ENCODE measurements at places on chromosomes 7 and 10.

- DNase-seq, result no peak
Measured at GRCh38 chr7:17212188-17212587, 86.3 kb upstream of the AHR start.

DNA sequence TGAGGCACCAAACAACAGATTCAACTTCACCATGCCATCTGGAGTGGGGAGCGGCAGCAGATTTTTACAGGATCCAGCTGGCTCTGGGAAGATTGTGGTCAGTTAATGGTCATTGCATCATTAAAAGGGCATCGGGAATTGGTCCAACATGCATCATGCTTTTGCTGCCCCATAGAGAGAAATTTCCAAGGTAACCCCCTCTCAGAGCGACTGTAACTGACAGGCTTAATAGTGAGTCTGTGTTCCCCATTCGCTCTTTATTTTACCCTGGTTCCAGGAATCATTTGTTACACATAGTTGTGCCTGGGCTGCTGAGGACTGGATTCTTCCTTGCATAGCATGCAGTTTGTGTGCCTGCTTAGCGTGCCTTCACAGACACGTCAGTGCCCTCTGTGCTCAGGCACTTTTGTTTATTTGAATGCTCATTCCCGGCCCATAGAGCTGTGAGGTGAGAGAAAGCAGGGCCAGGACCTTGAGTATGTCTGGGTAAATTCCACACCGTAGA, 49.9 kb downstream of the CDHR3 start:
- DNase-seq, result no peak

GRCh38 chr7:70082099-70082611, 483.9 kb downstream of the AUTS2 start:
- no peak for DNase-seq

GRCh38 chr7:4661871-4662270, 20.2 kb upstream of the FOXK1 start:
- DNase-seq, result no peak

- DNase-seq, result no peak
Measured at GRCh38 chr7:110129159-110129558, 961.8 kb upstream of the LRRN3 start.

DNA sequence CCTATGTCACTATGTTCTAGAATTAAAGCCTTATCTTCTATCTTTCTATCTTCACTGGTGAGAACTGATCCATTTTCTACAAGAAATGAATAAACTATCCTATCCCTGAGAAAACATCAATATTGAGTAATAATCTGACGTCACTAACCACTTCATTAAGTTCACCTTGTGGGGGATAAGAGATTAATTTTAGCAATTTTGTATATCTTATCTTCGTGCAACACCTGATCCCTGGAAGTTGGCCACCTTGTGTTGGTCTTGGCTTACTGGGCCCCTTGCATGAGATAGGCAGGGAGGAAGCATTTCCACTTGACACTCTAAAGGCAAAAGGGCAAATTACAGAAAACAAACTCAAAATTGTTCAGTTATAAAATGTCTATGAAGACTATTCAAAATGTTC, 20.1 kb upstream of the OR6B1 start:
- no peak for DNase-seq

GRCh38 chr7:43443381-43443780, 139.5 kb upstream of the STK17A start:
- no peak for DNase-seq

DNA sequence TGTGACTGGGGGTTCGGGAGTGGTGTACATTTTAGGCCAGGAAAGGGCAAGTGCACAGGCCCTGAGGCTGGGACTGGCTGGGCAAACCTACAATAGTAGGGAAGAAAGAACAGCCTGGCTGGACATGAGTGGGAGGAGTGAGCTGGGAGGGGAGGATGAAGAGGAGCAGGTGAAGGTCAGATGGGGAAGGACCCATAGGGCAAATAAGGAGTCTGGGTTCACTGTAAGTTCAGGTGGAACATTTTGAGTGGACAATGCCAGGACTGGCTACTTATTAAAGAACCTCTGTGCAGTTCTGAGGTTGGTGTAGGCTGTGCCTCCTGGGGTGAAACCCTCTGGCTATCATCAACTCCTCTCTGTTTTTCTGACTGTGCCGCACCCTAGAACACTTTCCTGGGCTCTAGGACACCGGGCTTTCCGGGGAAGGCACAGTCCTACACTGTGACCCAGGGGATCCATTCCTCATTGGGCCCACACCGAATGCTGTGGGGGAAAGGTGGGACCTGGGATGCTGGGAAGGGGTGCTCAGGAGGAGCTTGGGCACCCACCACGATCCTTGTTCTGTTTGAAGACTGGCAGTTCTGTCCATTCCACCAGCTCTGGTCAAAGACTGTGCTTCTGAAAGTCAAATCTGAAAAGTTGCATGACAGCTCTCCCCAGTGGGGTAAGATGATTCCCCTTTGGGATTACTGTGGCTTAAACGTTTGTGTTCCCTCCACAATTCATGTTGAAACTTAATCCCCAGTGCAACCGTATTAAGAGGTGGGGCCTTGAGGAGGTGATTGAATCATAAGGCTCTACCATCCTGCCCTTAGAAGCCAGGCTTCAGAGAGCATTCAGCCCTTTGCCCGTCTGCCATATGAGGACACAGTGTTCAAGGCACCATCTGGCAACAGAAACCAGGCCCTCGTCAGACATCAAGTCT, 4.0 kb upstream of the MMP21 start:
- no peak for DNase-seq

GRCh38 chr7:117775801-117776200, 97.4 kb downstream of the CTTNBP2 start:
- DNase-seq, result no peak

DNA sequence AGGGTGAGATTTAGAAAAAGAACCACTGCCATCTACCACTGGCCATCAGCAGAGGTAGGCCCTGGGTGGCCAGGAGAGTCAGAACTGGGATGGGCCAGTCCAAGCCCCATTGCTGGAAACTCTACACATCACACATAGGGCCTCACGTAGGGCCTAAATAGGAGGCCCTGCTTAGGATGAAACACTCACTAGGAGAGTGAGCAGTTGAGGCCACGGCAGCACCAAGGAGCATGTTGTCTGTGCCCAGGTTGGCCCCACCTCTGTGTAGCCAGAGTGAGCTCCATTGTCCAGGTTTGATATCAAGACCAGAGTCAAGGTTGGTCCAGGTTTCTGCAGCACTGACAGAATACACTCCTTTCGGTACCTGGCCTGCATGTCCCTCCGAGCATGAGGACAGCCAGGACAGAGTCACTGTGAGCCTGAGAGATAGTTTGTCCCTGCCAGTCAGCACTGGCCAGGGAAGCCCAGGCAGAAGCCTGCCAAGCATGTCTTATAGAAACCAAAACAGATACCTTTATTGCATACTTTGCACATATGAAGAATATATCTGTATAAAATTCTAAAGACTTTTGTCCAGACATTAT, 77.9 kb upstream of the CAMK2B start:
- no peak for DNase-seq

GRCh38 chr7:47404010-47404409, 177.9 kb downstream of the TNS3 start:
- no peak for DNase-seq

DNA sequence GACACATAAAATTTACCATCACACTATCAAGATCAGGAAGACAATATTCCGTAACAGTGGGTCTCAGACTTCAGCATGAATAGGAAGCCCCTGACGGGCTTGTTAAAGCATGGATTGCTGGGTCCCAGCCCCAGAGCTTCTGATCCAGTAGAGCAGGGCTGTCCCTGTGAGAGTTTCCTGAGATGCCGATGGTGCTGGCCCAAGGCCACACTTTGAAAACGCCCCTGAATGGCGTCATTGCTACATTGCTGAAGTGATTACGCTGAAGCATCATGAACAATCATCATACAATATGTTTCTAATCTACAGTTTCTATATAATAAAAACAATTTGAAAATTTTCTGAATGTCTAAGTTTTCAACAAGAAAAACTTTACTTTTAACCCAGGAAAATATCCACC, 38.0 kb upstream of the TMEM72 start:
- DNase-seq, result no peak

DNA sequence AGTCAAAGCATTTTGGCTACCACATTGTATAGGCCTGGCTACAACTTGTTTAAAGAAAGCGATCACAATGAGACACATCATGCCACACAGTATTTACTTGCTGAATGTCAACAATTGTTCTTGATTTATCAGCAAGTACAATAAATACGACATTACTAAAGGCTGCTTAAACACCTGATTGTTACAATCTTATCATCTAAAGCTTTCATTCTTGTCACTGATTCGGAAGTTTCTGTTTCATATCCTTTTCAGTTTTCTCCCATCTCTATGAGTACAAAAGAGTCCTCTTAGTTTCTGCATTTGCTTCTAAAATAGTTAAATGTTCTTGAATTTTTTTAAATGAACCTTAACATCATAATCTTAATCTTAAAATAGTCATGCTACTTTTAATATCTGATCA, 128.1 kb upstream of the LRRN3 start:
- DNase-seq, result no peak

DNA sequence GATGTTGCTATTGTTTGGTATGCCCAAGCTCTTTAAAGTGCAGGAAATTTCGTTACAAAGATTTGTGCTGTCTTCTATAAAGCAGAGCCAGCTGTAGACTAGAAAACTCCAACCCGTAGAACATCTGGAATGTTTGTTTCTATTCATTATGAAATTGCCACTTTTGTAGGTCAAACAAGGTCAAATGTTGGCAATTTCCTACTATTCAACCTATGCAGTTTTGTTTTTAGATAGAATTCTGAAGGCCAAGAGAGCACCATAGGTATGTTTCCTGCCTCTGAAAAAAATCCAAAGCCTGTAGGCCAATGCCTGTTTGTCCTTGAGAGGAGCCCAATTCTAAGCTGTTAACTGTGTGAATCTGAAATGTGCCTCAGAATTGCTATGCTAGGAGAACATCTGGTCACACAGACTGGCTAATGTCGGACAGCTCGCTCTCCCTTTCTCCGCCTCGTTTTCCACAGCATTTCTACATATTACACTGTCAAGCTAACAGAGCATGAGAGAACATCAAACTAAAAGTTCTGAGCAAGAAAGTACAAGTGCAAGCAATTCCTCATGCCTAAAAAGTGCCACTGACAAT, 267.2 kb upstream of the LRGUK start:
- no peak for DNase-seq

- DNase-seq, result no peak
Measured at GRCh38 chr7:4233621-4234497, 448.2 kb upstream of the FOXK1 start.

- DNase-seq, result no peak
Measured at GRCh38 chr10:24430591-24430990, 221.7 kb downstream of the KIAA1217 start.

All from right kidney (tissue), 9 donors.